Activated T-helper 1 cell treated with anti-CD3 and anti-CD28 coated beads, Interleukin-12 subunit alpha, Interleukin-12 subunit beta, Interleukin-2, Interleukin-4 antibody, amounts not matched to agents 30 ng/mL and 10 ng/mL and 1 ng/mL, durations not matched to agents 14 hours and 24 hours and 36 hours (primary cell): ENCODE measurements at places on chromosomes 12 and 14. TPM values are rescaled to one million over a fixed set of nuclear protein-coding genes. Genes with fewer than 3 reads are reported as not detected.

DNA sequence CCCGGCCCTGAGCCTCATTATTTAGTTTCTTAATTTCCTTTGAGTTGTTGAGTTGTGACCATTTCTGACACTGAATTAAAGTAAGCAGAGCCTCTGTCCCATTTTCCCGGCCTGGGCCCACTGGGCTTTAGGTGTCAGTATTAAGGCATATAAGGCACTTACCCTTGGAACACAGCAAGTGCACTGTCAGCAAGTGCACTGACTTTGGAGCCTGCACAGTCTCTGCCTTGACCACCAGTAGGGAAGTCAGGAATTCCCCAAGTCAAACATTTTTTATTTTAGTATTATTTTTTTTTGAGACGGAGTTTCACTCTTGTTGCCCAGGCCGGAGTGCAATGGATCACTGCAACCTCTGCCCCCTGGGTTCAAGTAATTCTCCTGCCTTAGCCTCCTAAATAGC lies 56.6 kb downstream of the MAX start:
- DNase-seq: no peak

- no peak for DNase-seq
These were observed 22.3 kb downstream of the FBXW8 start for GRCh38 chr12:116933091-116933490.

DNA sequence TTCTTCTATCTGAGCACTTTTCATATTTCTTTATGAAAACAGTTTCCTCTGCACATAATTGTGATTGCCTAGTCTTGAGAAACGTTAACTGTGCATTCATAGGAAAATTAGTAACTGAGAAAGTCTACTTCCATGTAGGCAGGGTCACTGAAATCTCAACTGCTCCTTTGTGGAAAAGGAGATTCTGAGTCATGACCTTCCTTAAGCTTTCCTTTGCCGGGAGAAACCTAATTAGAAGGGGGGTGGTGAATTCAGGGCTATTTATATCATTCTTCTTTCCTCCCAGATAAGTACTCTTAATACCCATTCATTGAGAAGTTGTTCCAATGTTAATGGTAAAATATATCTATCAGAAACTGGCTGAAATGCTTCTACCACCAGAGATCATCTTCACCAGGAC lies 751.0 kb upstream of the TMEM132C start:
- no peak for DNase-seq

TSPAN11 gene
- total RNA-seq: not detected in 2 replicates

GRCh38 chr12:11811008-11811407 lies 161.5 kb downstream of the ETV6 start:
- no peak for DNase-seq

NANOG gene
- not detected in 2 replicates for total RNA-seq

DNA sequence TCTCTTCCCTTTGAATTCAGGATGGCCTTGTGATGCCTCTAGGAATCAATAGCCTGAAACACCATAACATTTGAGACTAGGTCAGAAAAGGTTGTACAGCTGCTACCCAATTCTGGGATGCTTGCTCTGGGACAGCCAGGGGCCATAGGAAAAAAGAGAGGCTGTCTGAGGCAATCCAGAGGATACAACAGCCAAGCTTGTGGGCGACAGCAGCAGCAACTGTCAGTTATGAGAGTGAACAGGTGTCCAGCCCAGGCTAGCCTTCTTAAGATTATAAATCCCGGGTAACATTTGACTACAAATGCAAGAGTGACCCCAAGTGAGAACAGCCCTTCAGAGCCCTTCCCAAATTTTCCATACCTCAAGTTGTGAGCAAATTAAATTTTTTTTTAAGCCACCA lies 11.1 kb downstream of the DCN start:
- no peak for DNase-seq

GRCh38 chr12:56679883-56680575 lies 8.1 kb downstream of the PTGES3 start:
- no peak for DNase-seq

- DNase-seq: no peak
These were observed 8.7 kb downstream of the TMEM253 start for GRCh38 chr14:21109377-21110138.

RASSF8 gene
- total RNA-seq: 0.12 and 0.13 TPM in 2 replicates

- no peak for DNase-seq
These were observed 135.4 kb upstream of the RPH3A start for GRCh38 chr12:112656141-112656540.

TAS2R10 gene
- not detected in 2 replicates for total RNA-seq

DNA sequence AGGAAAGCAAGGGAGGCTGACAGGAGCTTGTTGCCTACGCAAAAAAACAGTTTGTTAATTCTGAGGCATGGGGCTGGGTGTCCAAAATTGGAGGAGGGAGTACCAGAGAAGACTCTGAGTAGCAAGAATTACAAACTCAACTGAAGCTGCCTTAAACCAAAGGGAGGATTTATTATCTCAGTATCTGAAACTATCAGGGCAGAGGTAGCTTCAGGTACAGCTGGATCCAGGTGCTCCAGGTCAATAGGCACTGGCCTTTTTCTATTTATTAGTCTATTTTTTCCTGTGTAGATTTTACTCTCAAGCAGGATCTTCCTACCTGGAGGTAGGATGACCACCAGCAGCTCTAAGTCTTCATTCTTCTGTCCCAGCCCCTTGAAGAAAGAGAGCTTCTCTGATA lies 135.3 kb upstream of the NCOR2 start:
- no peak for DNase-seq
